ENCODE measurements at places on chromosomes 12 and 14.

- DNase-seq, result no peak
Measured at GRCh38 chr14:105420974-105421674, 1.5 kb downstream of the MTA1 start.

DNA sequence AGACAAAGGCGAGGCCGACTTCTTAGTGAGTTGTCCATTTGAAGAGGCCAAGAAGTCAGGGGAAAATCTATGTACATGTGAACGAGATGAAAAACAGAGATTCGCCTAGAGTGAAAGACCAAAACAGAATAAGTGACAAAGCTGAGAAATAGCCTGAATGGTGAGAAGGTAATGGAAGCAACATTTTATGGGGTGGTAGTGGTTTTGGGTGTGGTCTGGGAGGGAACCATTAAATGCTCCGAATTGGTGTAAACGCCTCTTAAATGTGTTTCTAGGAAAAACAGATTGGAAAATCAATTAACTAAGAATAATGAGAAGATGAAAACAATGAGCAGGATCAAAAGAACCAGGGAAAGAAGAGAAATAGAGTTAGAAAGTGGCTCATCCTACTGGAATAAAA, 83.8 kb upstream of the MANSC4 start:
- no peak for DNase-seq

DNA sequence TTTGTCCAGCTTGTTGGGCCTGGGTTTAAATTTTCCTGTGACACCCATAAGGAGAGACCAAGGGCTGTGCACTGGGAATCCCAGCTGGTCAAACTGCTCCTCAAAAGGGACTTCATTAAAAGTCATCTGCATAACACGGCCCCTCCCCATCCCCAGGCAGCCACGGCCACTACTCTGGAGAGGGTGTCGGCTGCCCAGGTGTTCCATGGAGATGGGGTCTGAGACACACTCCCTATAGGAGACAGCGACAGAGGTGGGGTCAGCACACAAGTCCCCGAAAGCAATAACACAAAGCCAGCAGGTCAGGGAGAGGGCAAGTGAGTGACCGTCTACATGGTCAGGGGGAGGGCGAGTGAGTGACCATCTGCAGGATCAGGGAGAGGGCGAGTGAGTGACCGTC, 75.6 kb upstream of the BCL11B start:
- no peak for DNase-seq

DNA sequence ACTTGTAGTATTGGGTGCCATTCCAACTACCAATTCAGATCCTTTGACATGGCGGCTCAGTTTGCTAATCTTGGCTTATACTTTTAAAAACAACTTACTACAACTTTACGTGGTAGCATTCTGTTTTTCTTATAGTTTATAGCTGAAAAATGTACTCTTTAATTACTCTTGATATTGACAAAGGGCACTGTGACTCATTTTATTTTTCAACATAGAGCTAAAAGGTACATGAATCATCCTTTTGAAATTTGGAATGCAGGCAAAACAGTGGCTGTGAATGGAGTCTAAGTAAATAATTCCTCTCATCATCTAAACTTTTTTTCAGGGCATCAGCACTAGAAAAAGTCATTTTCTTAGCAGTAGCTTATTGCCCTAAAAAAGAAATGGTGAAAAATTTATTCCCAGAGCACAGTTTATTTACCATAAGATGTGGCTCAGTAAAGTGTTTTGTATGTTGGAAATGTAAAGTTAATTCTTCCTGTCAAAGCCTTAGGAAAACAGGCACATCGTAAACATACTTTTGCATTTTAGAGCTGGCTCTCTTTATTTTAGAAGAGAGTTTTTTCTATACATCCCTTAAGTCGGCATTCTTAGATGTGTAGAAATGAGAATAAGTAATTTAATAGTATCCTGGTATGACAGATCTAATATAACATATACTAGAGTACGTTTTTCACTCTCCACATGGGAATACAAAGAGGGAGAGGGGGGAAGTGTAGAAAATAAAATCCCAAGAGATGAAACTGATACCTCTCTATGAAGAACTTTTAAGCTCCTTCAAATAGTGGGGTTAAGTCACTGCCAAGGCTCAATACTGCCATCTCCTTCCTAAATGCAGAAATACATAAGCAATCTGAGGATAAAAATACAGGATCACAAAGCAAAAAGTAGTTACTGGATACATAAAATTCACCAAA, 55.2 kb downstream of the SLC25A21 start:
- no peak for DNase-seq

DNA sequence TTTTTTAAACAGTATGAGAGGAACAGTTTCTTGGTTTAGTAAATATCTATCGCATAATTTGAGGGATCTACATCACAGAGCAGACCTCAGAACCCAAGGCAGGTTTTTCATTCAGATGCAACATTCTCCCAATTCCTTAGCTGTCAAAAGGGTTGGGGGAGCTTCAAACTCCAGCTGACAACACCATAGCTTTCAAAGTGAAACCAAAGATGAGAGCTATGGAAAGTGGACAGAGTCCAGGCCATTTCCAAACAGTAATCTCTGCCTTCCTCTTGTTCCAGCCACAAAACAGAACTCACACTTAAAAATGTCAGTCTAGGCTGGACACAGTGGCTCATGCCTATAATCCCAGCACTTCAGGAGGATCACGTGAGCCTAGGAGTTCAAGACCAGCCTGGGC, 87.8 kb downstream of the SPRING1 start:
- DNase-seq, result no peak

DNA sequence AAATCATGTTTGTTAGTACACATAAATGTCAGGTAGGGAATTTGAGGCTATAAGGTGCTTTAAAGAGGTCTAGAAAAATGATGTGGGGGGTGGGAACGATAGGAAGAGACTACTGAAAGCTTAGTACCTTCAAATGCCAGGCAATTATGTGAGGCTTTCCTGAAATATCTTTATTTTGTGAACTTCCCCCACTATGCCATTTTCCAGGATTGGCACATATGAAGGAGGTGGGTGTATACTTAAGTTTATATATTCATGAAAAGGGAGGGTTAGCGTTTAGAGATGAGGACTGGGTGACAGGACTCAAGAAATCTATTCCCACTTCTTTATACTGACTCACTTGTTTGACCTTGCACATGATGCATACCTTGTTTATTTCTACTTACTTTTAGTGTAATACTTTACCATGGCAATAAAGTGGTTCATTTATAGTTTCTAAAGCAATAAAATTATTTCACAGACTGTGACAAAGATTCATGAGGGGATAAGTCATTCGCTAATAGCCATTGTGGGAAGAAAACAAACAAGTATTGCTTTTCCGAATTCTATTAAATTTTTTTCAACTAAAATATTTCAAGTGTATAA, 77.1 kb downstream of the PLEKHA5 start:
- DNase-seq, result no peak

GRCh38 chr14:59823179-59823578, 47.4 kb downstream of the RTN1 start:
- DNase-seq, result no peak

GRCh38 chr12:53660041-53660440, 15.8 kb downstream of the ATP5MC2 start:
- no peak for DNase-seq

DNA sequence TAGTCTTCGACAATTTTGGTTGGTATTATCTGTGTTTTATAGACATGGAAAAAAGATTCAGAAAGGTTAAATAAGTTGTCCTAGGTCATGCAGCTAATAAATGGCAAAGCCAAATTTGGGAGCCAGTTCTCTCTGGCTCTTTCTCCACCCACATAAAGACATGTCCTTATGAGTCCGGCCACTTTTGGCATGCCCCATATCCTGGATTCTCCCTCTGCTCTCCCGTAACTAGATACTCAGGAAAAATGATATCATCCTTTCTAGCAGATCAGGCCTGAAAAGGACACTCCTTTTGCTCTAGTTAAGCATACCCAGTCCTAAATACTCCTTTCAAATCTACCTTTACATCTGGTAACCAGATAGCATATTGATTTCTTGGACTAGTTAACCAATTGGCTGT, 64.4 kb downstream of the TTLL5 start:
- no peak for DNase-seq

GRCh38 chr14:36509069-36509917, 10.7 kb downstream of the NKX2-1 start:
- DNase-seq, result no peak

GRCh38 chr12:6551063-6551461, 4.8 kb downstream of the IFFO1 start:
- DNase-seq, result no peak

GRCh38 chr12:16325426-16325825, 22.0 kb upstream of the MGST1 start:
- no peak for DNase-seq

GRCh38 chr12:30880061-30880460, 46.5 kb upstream of the TSPAN11 start:
- no peak for DNase-seq

DNA sequence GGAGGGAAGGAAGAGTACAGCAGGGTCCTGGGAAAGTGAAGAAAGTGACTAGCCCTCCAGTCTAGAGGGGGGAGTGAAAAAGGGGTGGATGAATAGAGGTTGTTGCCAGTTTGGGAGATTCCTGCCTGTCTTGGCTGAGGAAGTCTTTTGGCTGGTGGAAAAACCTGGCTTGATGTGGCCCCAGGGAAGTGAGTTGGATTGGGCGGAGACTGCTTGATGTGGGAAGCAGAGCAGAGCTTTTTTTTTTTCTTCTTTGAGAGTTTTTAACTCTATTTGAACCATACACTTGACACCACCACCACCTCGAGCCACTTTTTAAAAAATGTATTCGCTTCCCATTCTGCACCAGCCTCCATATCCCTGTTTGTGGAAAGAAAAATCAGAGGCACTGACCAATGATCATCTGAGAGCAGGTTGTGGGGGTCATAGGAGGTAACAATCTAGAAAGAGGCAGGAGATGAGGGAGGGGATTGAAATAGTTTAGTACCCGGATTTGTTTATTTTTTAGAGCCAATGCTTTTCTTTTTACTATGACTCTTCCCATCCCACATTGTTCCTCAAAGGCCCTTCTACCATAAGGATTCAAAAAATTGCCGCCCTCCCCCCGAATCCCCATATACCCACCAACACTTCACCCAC, 690 bp upstream of the DTX3 start:
- DNase-seq, result no peak

DNA sequence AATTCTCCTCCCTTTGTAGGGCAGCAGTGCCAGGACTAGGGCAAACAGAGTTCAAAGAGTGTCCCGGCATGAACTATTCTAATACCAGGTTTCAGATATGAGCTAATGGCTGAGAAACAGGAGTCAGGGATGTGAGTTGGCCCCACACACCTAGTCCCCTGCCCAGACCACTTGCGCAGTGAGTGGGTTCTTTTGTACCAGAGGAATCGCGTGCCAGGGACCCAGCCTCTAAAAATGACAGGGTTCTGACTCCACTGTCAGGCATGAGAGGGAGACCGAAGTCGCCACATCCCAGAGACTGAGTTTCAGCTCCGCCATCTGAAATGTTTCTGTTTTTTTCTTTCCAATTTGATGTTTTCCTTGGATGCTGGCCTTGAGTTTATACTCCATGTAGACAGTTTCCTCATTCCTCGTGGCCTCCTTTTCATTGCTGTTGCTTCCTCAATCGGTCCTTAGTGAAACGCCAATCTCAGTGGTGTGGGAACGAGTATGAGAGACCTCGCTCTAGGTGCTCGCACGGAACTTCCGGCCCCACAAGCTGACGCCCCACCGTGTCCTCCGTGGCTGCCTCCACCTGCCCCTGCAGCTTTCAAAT, 31.5 kb downstream of the FBXL14 start:
- no peak for DNase-seq

DNA sequence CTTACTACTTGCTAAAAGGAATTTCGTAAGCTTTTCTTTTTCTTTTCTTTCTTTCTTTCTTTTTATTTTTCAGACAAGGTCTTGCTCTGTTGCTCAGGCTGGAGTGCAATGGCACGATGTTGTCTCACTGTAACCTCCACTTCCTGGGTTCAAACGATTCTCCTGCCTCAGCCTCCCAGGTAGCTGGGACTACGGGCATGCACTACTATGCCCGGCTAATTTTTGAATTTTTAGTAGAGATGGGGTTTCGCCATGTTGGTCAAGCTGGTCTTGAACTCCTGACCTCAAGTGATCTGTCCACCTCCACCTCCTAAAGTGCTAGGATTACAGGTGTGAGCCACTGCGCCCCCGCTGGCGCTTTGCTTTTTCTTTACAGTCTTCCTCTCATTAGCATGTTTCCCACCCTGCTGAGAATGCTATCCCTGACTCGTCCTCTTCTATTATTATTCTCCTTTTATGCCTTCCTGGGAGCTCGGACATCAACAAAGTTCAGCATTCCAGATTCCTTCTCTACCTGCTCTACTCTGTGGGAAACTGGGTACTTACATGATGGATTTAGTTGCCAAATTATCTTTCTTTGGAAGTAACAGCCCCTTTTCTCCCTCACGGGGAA, 3.1 kb downstream of the MTHFD1 start:
- no peak for DNase-seq

GRCh38 chr12:7782055-7782454, 7.1 kb upstream of the NANOG start:
- no peak for DNase-seq

DNA sequence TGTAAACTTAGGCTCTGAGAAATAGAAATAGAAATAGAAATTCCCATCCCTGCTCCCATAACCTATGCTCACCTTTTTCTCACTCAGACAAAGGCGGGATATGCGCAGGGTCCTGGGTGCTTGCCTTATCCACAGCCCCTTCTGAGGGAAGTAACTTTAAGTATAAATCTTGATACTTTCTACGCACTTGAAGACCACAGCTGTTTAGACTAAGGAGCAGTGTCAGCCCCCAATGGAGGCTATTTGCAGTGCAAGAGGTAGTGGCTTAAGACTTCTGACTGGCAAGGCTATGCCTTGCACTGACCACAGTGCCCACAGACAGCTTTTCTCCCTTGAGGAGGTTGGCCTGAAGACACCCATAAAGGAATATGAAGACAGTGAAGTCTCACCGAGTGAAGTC, 35.2 kb downstream of the ASCL1 start:
- no peak for DNase-seq

DNA sequence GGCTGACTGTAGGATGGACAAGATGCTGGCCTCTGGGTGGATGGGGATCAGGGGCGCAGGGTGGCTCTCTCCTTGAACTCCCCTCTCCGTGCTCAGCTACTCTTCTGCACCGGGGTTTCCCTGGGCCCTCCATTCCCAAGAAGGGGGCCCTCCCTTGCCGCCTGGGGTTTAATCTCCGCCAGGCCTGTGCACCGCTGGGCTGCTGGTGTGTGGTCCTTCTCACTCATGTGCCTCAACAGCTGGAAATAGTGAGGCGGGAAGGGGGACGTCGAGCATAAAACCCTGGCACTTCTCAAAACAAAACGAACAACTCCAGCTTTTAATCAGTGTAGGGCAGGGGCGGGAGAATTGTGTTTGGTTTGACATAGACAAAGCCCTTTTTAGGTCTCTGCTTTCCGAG, 19.0 kb upstream of the SMOC1 start:
- no peak for DNase-seq

- DNase-seq, result no peak
Measured at GRCh38 chr14:42335918-42336317, 729.2 kb downstream of the LRFN5 start.

- DNase-seq, result no peak
Measured at GRCh38 chr14:26867171-26867757, 269.4 kb upstream of the NOVA1 start.

GRCh38 chr14:33952541-33952940, 1.7 kb upstream of the EGLN3 start:
- DNase-seq, result no peak

Data from stimulated activated CD4-positive, alpha-beta T cell treated with anti-CD3 and anti-CD28 coated beads, Interleukin-12 subunit alpha, Interleukin-12 subunit beta, amount 100 ng/mL, for 48 hours (primary cell).